CMK (cell line): ENCODE measurements at places on chromosomes 11 and 22.

DNA sequence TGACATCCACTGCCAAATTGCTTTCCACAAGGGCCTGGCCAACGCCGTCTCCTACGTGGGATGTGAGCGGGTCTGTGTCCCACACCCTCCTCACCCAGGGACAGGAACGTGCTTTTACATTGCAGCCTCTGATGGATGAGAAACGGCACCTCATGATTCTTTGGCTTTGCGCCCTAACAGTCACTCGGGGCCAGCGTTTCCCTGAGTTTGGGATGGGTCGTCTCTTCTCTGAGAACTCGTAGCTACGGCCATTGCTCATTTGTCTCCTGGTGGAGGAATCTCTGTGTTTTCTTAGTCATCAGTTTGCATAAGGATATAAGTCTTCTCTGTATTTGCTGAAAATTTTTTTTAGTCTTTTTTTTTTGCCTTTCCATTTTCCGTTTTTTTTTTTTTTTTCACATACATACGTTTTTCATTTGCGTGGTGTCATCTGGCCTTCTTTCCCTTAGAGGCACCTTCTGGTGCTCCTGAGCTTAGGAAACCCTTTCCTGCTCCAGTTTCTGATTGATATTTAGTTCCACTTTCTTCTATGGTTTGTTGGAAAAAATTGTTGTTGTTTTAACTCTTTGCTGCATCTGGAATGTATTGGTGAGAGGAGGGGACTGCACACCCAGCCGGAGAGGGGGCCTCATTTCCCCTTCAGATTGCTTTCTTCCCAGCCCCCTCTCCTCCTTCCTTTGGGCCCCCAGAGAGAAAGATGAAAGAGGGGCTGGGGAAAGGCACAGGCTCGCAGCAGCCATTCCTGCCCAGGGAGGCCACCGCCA, 12.0 kb downstream of the TNNT3 start:
- DNase-seq: no peak

DNA sequence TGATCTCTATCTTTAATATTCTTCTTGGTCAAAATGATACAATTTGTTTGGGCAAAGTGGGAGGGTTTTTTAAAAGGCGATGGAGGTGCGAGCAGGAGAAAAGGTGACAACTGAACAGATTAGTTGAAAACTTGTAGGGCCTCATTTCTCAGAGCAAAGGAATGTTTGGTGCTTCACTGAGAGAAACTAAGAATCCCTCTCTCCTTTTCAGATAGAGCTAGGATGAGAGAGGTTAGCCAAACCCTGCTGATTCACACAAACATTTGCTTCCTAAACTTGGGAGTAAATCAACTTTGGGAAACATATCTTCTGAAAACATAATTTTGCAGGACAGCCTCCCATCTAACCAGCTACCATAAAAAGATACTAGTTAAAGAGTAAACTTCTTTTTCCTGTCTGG, 57.0 kb downstream of the PHF21A start:
- no peak for DNase-seq

DNA sequence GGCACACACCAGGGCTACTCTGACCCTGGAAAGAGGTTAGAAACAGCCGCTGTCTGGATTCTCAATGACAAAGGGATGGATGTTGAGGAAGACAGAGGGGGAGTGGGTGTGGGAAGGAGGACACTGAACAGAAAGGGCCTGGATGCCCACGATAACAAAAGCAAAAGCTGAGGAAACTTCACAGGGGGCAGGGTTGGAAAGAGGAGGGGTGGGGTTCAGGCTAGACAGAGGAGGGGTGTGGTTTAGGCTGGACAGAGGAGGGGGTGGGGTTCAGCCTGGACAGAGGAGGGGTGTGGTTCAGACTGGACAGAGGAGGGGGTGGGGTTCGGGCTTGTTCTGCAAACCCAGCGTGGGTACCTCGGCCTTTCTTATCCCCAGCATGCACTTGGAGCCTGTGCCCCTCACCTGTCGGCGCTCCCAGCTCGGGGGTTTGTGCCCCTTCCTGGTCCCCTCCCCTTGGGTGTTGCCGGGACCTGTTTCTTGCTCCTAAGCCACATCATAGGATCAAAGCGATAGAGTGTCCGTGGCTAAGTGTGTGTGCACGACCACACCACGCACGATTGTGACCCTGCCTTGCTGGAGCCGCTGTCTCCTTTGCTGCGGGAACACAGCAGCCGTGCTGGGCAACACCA, 75.6 kb downstream of the BRD1 start:
- DNase-seq: no peak

GRCh38 chr11:20671856-20672546, 2.6 kb downstream of the NELL1 start:
- no peak for DNase-seq

GRCh38 chr11:8360086-8360828, 96.6 kb upstream of the LMO1 start:
- no peak for DNase-seq

DNA sequence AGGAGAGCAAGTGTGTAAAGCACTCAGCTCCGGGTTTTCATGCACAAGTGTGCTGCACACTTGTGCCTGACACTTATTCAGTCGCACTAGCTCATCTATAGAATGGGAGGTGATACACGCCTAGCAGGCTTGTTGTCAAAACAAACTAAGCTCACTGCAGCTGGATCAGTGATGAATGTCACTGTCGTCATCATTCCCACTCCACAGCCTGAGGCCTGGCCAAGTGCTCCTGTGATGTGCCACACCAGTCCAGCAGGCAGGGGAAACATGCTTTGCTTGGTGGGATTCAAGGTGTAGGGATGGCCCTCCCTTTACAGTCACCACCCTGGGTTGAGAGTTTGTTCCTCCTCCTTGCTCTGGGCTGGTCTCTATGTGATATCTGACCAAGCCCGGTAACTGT, 6.8 kb downstream of the MPST start:
- DNase-seq: no peak
